Stimulated activated CD8-positive, alpha-beta memory T cell treated with anti-CD3 and anti-CD28 coated beads, Interleukin-4, amount 100 ng/mL, for 4 hours (primary cell): ENCODE measurements at places on chromosomes 3 and 15.

GRCh38 chr3:60746695-60747416 is 504.4 kb downstream of the FHIT start:
- no peak for DNase-seq

GRCh38 chr3:126630020-126630419 is 24.9 kb downstream of the TXNRD3 start:
- no peak for DNase-seq

- DNase-seq, result no peak
These were observed 6.6 kb upstream of the ADGRG7 start for GRCh38 chr3:100602506-100603444.

DNA sequence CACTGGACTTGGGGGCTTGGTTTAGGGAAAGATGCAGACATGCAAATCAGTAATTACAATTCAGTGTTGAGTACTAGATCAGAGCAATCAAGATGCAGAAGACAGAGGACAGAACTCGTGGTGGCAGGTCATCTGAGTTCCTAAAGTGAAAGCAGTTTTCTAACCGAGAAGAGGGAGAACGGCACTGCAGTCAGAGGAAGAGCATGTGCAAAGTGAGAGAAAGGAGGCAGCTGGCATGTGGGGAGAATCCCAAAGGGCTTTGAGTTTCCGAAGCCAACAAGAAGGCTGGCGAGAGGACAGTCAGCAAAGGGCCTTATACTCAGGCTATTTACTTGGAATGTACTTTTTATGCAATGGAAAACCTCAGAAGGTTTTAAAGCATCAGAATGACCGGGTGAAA is 87.0 kb downstream of the ANP32A start:
- no peak for DNase-seq

GRCh38 chr3:160956785-160957184 is 148.4 kb downstream of the B3GALNT1 start:
- DNase-seq, result no peak

DNA sequence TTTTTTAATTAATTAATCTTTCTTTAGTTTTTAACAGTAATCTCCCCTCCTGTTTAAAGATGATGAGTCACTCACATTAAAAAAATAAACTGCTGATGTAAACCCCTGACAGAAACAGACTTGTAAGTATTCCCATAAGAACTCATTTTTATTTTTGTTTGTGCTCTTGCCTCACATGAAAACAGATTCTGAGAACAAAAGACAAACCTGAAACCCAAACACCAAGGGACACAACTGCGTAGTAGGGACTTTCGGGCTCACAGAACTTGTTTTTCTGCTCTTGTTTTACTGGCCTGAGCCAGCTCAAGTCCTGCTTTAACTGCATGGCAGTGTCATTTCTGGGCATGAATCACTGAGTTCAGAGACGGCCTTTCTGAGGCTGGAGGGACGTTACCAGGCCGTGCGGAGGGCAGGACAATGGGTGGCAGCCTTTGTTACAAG is 600.8 kb downstream of the FOXP1 start:
- DNase-seq, result no peak

- no peak for DNase-seq
These were observed 3.4 kb downstream of the VILL start for GRCh38 chr3:37993820-37994638.

- no peak for DNase-seq
These were observed 108.4 kb upstream of the SPATA16 start for GRCh38 chr3:173249457-173249856.

- DNase-seq, result peak; percentile 64
These were observed 25.9 kb downstream of the SMAD3 start for GRCh38 chr15:67091071-67091979.

GRCh38 chr15:91970142-91970541 is 116.6 kb downstream of the SLCO3A1 start:
- no peak for DNase-seq

DNA sequence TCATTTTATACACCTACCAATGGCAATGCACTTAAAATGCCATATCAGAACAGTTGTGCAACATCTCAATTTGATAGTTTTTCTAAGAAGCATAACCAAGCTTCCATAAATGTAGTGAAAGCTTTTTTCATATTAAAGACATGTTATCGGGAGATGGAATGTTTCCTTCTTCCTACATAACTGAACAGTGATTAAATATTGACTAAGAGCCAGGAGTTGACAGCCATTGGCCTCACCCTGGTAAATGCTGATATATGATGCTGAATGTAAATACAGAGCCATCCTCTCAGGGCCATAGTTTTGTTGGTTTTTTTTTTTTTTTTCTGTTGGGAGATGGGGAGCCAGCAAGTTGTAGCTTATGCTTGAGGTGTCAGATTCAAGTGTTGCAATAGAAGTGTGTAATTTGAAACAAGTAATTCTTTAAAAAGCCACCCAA is 203.3 kb upstream of the IL12A start:
- no peak for DNase-seq

DNA sequence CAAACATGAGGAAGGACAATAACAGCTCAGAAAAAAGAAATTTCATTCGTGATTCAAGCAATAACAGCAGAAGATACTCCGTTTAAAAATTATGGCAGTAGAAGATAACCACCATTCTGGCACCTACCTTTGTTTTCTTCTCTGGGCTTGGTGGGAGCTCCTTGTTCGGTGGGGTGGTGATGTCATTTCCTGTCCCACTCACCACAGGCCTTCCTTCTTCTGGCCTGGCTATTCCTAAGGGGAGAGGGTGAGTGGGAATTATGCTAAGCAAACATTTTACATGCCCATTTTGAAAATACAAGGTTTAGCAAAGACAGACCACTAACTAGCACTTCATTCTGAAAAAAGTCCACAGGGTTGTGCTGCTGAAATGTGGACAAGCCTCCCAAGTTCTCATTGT is 74.4 kb downstream of the DHX30 start:
- no peak for DNase-seq

GRCh38 chr3:43676441-43676840 is 14.3 kb upstream of the ABHD5 start:
- no peak for DNase-seq

DNA sequence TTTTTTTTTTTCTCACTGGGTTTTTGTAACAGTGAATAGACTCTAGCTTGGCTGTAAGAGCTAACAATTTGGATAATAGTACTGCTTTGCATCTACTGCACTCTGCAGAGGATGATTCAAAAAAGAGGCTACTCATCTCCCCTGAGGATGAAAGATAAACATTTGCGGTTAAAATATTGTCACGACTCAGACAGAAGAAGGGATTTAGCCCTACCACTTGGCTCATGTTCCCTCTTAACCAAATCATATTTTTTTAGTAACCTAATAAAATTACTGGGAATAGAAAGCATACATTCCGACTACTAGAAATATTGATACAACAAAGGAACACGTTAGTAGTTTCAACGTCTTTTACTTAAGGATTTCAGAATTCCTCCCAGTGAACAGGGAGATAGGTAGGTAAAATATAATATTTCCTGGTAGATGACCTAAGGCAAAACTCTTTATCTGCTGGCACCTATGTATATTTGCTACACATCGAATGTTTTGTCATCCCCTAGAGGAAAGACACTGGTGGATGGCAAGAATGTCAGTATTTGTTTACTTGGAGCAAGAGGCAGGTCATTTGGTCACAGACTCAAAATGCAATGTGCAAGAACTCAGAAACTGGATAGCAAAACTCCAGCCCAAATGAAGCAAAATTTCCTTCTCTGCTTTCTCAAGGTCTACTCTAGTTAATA is 110.8 kb downstream of the GREM1 start:
- DNase-seq, result no peak

DNA sequence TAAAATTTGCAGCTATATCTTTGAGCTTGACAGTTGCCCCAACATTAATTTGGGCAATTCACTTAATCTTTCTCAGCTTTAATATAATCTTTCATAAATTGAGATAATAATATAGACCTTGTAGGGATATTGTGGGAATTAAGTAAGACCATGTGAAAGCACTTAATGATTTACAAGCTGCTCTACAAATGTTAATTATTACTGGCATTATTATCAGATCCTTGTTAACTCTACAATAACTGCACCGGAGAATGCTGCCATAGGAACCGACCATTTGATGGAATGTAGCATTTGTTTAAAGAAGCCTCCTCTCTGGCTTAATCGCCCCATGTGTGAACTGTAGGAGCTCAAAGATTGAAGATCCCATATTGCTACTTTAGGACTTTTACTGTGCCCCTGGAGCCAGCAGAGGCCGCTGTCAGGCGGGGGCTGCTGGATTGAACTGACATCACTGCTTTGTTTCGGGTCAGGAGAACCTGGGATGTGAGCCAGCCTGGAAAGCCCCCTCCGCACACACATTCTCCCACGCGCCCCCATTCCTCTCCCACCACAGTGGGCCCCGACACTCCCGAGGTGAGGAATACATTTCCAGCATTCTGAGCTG is 154.2 kb upstream of the TNIK start:
- DNase-seq, result no peak

DNA sequence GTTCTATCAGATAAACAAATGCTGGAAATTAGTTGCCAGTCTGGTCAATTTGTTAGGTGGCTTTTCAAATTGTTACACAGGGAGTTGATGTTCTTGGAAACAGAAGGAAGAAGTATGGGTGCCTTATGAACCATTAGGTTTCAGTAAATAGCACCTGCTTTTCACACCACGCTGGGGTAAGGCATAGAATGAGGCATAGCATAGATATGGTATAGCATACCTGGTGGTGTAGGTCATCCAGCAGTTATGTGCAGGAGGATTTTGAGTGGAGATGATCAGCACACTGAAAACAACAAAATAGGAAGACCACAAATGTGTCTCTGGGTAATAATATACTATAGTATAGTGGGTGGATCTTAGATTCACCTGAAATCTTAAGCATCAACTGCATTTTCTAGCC is 121.4 kb downstream of the GMPS start:
- no peak for DNase-seq

GRCh38 chr3:124607163-124607562 is 123.1 kb upstream of the UMPS start:
- no peak for DNase-seq

DNA sequence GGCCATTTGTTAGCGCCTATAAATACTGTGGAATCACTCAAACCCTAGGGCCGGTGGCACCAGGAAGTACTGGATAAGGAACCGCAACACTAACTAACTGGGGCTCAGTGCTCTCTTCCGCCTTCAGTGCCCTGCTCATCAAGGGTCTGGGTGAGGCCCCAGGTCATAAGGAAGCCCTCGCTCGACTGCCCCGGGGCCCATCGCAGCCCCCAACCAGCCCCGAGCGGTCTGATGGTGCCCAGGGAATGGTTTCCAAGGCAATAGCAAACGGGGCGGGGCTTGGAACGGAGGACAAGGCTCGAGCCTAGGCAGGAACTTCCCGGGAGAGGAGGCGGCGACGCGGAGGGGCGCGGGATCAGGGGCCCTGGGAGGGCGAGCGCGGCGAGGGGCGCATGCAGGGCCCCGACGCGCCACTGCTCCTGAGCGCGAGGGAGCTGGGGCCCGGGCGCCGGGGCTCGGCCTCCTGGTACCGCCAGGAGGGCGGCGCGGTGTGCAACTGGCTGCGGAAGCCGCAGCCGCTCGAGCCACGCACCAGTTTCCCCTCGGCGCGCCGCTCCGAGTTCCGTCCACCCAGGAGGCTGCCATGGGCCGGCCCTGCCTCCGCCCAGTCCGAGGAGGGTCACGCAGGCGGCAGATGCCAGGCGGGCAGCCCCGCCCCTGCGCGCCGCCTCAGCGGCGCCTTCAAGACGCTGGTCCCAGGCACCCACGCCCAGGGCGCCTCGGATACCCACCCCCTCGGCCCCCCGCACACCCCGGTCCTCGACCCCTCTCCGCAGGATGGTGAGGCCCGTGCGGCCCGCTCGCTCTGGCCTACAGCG is at the start of gene TTLL3:
TTLL3 (plus strand) TSS at position 648 of the 818 bp plus-strand sequence. CDS start 400 bp downstream, outside the sequence.
- peak; percentile 19 for DNase-seq

DNA sequence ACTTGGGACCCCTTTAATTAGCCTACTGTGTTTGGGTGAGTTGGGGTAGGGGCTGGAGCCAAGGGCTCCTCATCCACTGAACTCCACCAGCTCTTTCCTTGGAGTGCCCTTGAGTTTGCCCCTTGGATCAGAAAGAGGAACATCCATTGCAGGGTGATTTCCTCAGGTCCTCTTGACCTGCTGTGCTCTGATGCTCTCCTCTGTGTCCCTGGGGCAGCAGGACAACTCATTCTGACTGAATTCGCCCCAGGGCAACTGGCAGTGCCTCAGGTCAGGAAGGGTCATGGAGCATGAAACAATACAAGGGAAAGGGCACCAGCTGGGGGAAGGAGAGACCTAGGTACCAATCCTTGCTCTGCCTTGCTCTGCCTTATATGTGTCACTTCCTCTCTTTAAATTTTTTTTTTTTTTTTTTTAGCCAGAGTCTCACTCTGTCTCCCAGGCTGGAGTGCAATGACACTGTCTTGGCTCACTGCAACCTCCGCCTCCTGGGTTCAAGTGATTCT is 47.8 kb downstream of the BSN start:
- no peak for DNase-seq

GRCh38 chr15:76840830-76841460 is 64.2 kb downstream of the SCAPER start:
- no peak for DNase-seq

DNA sequence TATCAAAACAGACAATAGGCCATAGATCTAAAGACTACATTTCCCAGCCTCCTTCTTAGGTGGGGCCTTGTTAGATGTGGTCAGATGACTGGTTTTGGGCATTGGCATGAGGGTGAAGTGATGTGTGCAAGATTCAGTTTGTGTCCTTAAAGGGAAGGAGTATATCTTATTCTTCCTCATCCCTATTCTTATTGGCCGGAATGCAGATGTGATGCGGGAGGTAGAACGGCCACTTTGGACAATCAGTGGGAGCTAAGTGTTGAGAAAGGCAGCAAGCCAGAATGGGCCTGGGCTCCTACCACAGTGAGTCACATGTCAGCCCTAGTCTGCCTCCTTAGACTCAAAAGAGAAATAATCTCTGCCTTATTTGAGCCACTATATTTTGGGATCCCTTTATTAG is 89.8 kb upstream of the MEX3B start:
- no peak for DNase-seq

- no peak for DNase-seq
These were observed 160.4 kb downstream of the UACA start for GRCh38 chr15:70602834-70603560.

DNA sequence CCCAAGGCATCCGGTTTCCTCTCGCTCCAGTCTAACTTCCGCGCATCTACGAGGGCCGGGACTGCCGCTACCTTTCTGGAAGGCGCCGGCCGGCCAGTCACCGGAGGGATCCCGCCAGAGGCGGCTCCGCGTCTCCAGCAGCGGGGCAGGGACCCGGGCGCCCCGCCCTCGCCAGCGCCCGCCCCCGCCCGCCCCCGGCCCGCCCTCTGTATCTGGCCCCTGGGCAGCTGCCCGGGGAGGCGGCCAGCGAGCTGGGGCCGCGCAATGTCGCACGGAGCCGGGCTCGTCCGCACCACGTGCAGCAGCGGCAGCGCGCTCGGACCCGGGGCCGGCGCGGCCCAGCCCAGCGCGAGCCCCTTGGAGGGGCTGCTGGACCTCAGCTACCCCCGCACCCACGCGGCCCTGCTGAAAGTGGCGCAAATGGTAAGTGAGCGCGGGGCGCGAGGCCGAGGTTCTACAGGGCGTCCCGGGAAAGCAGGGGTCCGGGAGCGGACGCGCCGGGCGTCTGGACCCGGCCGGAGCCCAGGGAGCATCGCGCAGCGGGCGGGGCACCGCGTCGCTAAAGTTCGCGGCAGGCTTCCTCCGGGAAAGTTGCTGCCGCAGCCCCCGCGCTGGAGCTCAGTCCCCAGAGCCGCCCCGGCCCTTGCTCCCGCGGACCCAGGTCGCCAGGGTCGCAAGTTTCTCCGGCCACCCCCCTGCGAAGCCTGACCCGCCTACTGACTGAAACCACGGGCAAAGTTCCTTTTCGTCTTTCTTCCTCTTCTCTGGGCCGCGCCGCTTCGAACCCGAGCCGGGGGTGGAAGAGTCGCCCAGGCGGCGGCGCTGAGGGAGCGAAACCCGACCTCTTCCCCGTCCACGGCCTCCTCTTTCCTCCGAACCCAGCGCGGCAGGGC is at the start of gene CMTM7:
CMTM7 (plus strand) TSS at position 211 of the 893 bp plus-strand sequence; CDS start at position 265, 54 bp downstream.
- no peak for DNase-seq

- DNase-seq, result no peak
These were observed 19.2 kb downstream of the FOXP1 start for GRCh38 chr3:71564361-71564760.
